ENCODE measurements at places on chromosomes 16 and 17. TPM values are rescaled to one million over a fixed set of nuclear protein-coding genes. Genes with fewer than 3 reads are reported as not detected.

ABI3 gene
- total RNA-seq = not detected

RNPS1 gene
- total RNA-seq = 69.3 TPM

DCAKD gene
- 29.4 TPM for total RNA-seq

PHF23 gene
- 68.5 TPM for total RNA-seq

ZKSCAN2 gene
- 4.1 TPM for total RNA-seq

HSD17B2 gene
- total RNA-seq = not detected

IL34 gene
- 4.5 TPM for total RNA-seq

C17orf67 gene
- total RNA-seq = 0.73 TPM

ACAP1 gene
- total RNA-seq = 0.58 TPM

FOXL1 gene
- total RNA-seq = 27.3 TPM

PLD6 gene
- total RNA-seq = 4.5 TPM

RNF112 gene
- 1.7 TPM for total RNA-seq

KIF18B gene
- total RNA-seq = 6.7 TPM

MT1G gene
- not detected for total RNA-seq

SLC38A8 gene
- not detected for total RNA-seq

TCAP gene
- 0.50 TPM for total RNA-seq

PRSS33 gene
- not detected for total RNA-seq

CDRT15 gene
- total RNA-seq = not detected

KCNH6 gene
- total RNA-seq = not detected

ARL6IP1 gene
- 172 TPM for total RNA-seq

SPECC1 gene
- total RNA-seq = 2.5 TPM

STAT5A gene
- total RNA-seq = 67.6 TPM

EPOP gene
- total RNA-seq = 0.99 TPM

CALB2 gene
- total RNA-seq = 0.33 TPM

ZPBP2 gene
- not detected for total RNA-seq
